Stimulated activated naive CD8-positive, alpha-beta T cell treated with anti-CD3 and anti-CD28 coated beads, Interleukin-15, Interleukin-2, amounts not matched to agents 100 U/mL and 50 U/mL, for 24 hours (primary cell): ENCODE measurements at places on chromosomes 2 and 18.
A peak's percentile ranks its signal among the peaks of the same experiment; 100 is the strongest.

DNA sequence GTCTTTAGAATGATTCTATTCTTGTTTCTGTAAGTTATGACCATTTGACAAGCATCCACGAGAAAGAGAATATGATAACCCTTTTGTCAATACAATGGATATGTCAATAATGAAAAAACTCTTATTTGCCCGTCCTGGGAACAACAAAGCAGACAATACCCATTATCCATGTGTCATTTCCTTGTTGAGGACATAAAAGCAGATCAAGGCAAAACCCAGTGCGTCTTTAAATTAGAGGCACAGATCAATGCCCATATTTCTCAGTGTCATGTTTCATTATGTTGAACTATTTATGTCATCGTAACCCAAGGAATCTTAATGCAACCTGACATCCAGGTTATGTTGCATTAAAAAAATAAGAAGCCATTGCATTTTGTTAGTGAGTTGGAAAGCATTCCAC, 365.0 kb upstream of the CELF4 start:
- DNase-seq: no peak

GRCh38 chr2:42693688-42694479, 70.1 kb downstream of the OXER1 start:
- no peak for DNase-seq

DNA sequence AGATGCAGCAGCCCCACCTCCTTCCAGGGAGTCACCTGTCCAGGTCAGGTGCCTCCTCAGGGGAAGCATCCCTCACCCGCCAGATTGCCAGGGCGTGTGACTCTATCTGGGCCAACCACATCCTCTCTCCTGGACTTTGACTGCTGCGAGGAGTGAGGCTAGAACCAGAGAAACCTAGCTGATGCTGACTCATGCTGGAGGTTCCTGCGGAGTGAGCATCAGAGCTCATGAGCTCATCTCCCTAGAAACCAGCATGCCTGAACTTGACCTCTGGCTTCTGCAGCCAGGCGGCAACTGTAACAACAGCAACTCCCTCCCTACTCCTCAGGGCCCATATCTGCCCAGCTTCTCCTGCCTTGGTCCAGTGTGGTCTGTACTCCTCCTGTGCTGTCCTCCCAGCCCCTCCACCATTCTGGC, 28.3 kb upstream of the NT5DC4 start:
- DNase-seq: peak; percentile 68

GRCh38 chr2:128316777-128317180, 1.9 kb downstream of the HS6ST1 start:
- no peak for DNase-seq

DNA sequence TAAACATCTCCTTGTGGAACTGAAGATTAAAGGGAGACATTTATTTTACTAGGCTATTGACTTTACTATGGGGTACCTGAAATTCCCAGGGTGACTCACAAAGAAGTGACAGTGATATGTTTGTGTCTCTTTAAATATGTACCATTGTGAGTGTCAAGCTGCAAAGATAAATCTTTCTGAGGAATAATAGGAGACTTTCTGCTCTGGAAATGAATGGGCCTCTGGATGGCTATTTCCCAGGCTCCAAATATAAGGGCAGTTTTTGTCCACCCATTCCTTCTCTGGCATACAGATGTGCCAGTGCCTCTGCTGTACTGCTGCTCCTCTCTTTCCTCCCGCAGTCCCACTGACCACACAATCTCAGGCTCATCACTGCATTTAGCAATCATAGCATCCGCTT, 586.4 kb upstream of the CNTNAP5 start:
- no peak for DNase-seq

GRCh38 chr18:36761186-36761698, 67.6 kb downstream of the TPGS2 start:
- DNase-seq: no peak

DNA sequence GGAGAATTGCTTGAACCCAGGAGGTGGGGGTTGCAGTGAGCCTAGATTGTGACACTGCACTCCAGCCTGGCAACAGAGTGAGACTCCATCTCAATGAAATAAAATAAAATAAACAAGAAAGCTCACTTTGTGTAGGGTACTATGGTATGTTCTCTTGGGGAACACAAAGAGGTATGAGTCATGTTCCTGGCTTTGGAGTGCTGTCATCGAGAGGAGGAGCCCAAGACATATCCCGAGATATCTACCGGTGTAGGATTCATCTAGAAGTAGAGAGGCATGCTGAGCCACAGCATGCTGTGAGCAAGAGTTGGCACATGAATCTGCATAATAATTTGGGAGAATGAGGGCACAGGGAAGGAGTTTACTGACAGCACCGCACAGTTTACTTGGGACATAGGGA, 244.9 kb upstream of the EPHA4 start:
- no peak for DNase-seq

DNA sequence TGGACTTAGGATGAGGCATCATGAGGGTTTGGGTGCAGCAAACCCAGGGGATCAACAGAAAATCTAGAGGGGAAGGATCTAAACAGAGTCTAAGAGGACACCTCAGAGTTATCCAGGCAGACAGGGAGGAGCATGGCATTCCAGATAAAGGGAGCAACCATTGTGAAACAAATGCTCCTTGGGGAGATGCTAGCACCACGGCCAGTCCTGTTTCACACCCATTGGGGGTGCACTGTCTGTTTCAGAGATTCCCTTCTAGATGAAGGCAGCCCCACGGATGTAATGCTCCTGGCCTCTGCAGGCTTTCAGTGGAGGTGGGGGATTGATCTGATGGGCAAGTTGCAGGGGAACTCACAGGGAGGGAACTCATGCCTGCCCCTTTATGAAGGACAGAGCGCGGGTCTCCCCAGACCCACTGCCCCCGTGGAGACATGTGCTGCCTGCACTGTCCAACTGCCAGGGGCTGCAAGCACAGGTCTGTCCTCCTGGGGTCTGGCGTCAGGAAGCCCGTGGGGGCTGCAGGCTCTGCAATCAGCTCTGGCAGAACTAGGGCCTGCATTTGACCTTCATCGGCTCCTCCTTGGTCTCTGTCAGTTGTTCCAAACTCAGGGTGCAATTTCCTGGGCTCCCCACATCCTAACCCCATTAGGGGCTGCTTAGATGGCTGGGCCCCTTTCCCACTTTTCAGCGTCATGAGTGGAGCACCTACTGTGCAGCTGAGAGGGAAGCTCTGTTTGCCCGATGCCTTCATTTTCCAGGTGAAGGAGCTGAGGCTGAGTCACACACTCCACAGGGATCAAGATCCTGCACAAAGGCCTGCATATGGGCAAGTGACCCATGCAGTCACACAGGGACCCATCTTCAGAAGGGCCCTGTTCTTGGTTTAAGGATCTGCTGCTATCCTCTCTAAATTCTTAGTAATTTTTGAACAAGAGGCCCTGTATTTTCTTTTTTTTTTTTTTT, 163.4 kb downstream of the ARL4C start:
- DNase-seq: no peak

- DNase-seq: no peak
Observed at GRCh38 chr2:5041501-5041900, 650.7 kb upstream of the SOX11 start.

DNA sequence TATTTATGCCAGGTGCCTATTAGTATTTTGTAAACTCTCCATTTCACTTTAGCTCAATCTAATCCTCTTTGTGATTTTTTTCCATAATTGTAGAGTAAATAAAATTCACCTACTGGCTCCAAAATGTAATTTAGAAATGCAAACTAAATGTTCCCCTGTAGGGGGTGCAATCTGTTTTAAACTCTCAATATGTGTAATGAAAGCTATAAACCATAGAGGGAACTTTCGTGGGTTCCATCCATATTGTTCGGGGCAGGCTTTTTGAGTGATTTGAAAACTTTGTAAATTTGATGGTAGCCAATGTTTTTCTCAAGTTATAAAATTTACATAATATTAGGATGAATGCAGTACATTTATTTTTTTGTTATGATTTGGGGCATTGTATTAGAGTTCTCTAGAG, 49.4 kb downstream of the TSPYL6 start:
- DNase-seq: no peak

GRCh38 chr2:27080140-27080469, 1.7 kb downstream of the EMILIN1 start:
- DNase-seq: no peak

DNA sequence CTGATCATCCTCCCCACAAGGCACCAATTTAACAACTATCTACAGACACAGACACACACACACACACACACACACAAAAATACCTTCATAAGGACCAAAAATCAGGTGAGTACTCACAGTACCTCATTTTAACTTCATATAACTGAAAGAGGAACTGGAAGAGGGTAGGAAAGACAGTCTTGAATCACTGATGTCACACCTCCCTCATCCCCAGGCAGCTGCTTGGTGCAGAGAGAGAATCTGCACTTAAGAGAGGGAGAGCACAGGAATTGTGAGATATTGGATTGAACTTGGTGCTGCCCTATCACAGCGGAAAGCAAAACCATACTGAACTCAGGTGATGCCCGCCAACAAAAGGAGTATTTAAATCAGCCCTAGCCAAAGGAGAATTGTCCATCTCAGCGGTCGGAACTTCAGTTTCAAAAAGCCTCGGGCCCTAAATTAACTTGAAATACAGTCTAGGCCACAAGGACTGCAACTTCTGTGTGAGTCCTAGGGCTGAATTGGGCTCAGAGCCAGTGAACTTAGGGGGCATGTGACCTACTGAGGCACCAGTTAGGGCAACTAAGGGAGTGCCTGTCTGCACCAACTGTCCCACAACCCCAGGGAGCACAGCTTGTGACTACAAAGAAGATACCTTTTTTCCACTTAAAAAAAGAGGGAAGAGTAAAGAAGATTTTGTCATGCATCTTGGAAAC, 211.1 kb downstream of the LRATD1 start:
- no peak for DNase-seq

- DNase-seq: no peak
Observed at GRCh38 chr2:10535703-10536102, 87.6 kb upstream of the ODC1 start.

- no peak for DNase-seq
Observed at GRCh38 chr2:1739322-1739957, 4.9 kb downstream of the PXDN start.

- DNase-seq: peak; percentile 17
Observed at GRCh38 chr2:73830871-73831401, 2.2 kb downstream of the STAMBP start.

- no peak for DNase-seq
Observed at GRCh38 chr2:118050386-118050785, 36.5 kb upstream of the CCDC93 start.

DNA sequence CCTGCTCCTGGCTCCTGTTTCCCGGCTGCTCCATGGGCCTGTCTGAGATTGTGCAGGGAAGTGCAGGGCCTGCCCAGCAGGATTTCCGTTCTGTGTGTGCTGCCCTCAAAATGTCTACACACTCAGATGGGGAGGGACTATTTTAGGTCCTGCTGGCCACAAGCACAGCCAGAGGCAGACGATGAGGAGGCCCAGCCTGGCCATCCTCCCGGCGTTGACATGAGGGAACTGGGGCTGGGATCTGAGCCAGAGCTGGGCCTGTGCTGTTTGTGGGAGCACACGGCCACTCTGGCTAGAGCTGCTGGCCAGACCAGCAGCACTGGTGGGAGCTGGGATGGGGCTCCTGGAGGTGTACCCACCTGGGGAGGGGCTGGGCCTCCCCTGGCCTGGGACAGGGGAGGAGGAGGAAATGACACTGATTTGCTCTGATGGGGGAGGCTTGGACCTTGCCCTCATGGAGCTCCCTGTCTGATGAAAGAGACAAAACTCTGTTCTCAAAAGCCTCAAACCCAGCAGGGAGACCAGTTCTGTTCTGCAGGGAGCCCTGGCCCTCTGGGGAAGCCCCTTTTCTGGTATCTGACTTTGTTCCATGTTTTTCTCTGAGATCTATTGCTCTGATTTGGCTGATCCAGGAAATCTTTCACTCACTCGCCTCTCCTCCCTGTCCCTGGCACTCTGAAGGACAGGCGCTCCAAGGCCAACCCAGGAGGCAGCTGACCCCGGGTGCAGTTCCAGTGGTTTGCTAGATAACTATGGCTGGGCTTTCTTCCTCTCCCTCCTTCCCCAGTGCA, 161.8 kb downstream of the DYSF start:
- no peak for DNase-seq

GRCh38 chr18:10743766-10744165, 217.9 kb downstream of the NAPG start:
- no peak for DNase-seq

DNA sequence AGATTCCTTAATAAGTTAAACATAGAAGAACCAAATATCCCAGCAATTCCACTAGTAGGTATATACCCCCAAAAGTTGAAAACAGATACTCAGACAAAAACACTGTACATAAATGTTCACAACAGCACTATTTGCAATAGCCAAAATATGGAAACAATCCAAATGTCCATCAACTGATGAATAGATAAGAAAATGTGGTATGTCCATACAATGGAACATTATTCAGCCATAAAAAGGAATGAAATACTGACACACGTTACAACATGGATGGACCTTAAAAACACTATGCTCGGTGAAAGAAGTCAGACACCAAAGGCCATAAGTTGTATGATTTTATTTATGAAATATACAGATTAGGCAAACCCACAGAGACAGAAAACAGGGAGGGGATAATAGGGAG, 12.5 kb downstream of the TMEM178A start:
- DNase-seq: no peak

GRCh38 chr2:148501545-148501944, 143.0 kb upstream of the EPC2 start:
- DNase-seq: no peak

DNA sequence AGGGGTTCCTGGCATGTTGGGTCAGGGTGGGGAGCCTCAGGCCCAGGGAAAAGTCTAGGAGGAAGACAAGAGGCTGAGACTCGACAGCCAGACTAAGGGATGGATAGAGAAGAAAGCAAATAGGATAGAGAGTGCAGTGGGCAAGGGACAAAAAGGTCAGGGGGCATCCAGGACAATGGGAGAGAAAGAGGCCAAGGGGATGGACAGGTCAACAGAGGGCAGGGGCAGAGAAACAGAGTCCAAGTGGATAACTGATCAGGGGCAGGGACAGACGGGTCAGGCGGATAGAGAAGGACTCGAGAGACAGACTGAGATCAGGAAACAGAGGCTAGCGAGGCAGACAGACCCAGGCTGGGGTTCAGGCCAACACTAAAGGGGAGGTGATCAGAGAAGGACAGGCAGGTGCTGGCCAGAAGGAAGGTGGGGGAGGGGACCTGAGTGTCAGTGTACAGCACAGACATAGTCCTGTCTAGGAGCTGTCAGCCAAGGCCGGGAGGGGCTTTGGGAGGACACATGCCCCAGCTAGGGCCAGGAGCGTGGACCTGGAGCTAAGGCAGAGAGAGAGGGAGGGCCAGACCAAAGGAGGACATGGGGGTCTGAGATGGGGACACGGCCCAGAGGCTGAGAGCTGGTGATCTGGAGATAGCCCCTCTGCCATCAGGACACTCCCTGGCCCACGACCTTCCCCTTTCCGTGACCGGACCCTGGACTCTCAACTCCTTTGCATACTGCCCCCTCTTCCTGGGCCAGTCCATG, 12.2 kb downstream of the ASIC4 start:
- no peak for DNase-seq
